H54 (cell line): ENCODE measurements at places on chromosomes 11 and 22.

DNA sequence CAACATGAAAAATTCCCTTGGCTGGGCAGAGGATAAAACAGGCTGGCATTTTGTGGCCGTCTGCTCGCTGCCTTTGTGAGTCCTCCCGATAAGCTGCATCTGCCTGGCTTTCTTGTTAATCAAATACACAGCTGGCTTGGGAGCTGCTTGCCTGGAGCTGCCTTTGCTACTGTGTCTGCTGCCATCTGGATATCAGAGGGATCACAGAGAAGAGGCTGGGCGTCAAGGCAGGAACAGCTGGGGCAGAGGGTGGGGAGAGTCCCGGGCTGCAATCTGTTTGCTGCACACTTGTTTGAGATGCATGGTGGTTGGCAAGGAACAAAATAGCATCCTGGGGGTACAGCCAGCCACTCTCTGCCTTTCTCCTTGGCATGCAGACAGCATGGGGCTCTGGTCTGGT is 36.0 kb downstream of the COMMD9 start:
- no peak for DNase-seq

DNA sequence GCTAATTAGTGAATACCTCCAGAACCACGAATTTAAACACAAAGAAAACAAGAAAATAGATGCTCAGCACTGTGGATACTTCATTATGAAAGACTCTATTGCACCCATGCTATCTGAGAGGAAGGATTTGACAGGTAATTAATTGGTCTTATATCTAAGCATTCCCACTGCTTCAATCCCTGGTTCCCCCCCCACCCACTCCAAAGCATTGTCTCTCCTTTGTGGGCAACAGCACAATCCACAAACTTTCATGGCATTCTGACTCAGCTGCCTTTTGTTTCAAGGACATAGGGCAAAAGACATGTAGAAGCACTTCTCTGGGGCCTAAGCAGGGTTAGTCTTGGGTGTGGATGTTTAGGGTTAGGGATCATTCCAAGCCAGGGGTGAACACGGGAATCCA is 551.4 kb downstream of the BUD13 start:
- no peak for DNase-seq

DNA sequence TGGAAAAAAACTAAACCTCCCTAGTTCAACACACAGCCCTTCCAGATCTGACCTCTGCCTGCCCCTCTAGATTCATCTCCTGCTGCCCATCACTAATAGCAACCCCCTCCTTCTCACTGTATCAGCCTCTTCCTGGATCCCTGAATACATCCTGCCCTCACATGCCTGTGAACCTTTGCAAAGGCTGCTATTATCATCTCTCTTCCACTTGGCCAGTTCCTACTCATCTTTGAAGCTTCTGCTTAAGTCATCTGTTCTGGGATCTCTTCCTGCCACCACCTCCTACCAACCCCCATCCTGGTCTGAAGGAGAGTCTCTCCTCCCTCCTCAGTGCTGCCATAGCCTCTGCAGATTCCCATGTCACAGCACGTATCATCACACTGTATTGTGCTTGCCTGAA is 38.0 kb upstream of the AMOTL1 start:
- DNase-seq = no peak

DNA sequence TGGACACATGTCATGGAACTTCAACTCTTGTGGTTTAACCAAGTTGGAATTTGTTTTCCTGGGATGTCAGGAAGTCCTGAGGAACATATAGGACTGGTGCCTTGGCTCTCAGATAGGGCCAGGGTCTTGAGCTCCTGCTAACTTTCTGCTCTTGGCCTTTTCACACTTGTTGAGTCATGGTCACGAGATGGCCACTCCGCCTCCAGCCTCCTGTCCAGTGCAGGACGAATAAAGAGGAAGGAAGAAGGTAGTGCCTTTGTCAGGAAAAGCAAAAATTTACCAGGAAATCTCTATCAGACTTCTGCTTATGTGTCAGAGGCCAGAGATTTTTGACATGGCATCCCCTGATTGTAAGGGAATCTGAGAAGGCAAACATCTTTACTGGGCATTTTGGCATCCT is 89.1 kb upstream of the ARHGAP20 start:
- no peak for DNase-seq

DNA sequence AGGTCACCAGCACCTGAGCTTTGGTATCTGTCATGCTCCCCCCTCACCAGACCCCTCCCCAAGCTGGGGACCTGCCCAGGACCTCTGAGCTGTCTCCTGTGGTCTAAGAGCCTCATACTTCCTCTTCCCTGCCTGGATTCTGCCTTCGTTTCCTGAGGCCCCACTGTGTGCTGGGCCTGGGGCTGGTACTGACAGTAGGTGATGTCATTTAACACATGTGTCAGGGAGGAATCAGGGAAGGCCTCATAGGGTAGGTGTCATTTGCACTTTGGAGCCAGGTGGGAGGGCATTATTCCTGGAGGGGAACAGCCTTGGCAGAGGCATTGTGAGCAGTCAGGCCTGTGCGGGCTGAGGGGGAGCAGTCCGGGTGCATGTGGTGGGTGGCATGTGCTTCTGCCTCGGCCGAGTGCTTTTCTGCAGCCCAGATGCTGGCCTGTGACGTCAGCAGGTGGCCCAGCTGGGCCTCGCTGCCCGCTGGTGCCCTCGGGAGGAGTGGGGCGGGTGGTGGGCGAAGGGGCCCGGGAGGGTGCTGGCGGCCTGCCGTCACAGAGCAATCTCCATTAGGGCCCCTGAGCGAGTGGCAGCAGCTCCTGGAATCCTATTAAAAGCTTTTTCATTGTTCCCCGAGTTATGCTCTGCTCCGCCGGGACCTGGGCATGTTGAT is 9.1 kb downstream of the FLRT1 start:
- no peak for DNase-seq

- DNase-seq = no peak
Measured at GRCh38 chr22:48593551-48593950, 1234.1 kb downstream of the BRD1 start.

- no peak for DNase-seq
Measured at GRCh38 chr11:68583041-68583446, 101.3 kb upstream of the GAL start.

- peak; percentile 45 for DNase-seq
Measured at GRCh38 chr11:130124096-130124495, 35.5 kb upstream of the ST14 start.

DNA sequence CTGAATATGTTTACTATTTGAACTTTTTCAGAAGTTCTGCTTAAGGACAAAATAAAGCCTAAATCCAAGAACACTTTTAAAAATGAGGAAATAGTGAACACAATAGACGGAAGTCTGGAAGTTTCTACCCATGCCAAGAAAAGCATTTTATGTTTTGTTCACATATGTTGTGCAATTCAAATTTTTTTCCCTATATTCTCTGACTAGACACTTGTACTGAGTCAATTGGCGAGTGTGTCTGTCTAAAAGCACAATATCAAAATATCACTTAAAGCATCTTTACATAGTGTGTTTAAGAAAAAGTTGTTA is 29.2 kb downstream of the INCENP start:
- DNase-seq = no peak
